NCI-H1105 (cell line): ENCODE measurements at places on chromosomes 6 and 20.
A peak's percentile ranks its signal among the peaks of the same experiment; 100 is the strongest.

DNA sequence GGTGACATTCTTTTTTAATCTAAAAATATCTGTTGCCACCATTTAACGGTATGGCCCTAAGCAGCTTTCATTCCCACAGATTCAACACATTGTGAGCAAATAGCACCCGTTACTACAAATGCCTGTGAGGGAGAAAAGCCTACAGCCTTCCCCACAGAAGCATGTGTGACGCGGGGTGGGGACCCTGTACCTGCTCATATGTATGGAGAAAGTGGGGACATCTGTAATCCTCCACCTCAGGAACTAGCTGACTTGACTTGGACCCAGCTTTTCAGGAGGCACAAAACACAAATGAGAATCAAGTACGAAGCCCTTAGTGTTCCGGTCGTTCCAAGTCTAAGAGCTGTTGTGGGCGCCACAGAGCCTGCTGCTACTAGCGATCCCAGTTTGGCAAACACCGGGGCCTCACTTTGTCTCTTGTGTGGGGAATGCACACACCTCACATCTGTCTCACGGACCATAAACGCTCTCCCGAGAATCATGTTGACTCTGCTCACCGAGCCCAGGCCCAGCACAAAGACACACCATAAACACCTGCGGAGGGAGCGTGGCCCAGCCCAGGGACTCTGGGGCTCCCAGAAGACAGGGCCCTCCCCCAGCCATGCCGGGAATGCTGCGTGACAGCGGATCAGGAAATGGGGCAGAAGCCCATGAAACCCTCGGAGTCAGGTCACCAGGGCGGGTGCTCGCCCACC, 21.6 kb downstream of the DLL1 start:
- DNase-seq = peak; percentile 80

DNA sequence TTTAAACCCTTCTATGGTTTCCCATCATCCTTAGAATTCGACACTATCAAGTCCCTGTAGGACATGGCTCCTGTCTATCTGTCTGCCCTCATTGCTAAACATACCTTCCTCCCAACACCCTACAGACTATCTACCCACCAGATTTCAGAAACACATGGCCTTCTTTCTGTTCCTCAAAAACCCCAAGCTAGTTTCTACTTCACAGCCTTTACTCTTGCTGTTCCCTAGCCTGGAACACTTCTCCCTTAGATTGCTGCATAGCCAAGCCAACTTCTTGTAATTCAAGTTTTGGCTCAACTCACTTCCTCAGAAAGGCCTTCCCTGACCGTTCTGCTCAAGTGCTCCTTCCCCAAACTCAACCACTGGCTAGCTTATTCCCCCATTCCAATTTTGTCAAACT, 156.2 kb downstream of the BTBD9 start:
- no peak for DNase-seq

- DNase-seq = no peak
Measured at GRCh38 chr6:119284861-119285521, 64.6 kb downstream of the MAN1A1 start.

GRCh38 chr6:151447237-151447636, 4.7 kb downstream of the RMND1 start:
- no peak for DNase-seq

DNA sequence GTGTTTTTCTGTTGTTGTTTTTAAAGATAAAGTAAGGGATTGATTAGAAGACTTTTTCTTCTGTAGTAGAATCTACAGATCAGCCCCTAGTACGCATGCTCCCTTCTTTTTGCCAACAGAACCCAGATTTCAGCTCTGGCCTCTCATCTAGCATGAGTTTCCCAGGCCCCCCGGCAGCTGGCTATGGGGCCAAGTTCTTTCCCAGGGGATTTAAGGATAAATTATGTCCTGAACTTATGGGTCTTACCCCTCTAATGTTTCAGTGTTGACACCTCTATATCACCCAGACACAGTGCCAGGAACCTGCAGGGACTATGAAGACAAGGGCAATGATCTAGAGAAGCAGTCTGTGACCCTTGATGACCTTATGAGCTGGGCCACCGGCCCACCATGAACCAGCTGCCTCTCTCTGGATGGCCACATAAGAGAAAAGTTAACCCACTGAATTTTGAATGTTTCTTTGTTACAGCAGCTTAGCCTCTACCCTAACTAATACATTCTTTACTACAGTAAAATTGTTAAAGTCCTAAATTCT, 150.5 kb downstream of the UNC5CL start:
- no peak for DNase-seq
